ENCODE measurements at places on chromosomes 2 and 18.

- DNase-seq, result no peak
These were observed 6.5 kb upstream of the CNDP2 start for GRCh38 chr18:74489676-74490075.

DNA sequence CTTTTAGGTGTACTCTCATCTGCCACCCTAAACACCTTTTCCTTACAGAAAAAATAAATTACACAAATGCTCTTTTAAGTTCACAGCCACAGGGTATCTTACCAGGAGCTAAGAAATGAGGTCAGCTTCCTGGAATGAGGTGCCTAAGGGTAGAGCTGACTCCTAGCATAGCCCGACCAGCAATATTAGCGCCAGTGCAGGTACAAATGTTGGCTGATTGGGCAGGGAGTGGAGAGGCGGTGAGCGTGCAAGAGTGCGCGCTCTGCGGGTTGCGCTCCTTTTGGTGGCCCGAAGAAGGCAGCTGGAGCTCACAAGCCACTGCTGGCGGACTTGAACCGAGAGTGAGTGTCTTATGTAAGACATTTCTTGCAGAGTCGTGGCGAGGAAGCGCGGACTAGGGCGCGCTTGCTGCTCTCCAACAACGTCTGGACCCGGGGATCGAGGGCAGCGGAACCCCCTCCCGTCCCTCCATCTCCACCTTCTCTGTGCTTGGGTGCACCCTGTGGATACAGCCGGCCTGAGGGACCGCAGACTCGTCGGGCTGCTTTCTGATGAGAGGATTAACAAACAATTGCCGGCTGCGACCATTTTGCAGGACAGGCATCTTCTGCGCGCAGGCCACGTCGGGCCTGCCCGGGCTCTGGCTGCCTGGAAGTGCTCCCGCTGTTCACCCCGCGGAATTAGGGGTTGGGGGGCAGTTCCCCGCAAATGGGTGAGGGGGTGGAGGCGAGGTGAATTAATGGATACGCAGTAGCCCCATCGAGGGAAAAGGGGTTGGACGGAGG, 17.3 kb downstream of the BOLA3 start:
- no peak for DNase-seq

DNA sequence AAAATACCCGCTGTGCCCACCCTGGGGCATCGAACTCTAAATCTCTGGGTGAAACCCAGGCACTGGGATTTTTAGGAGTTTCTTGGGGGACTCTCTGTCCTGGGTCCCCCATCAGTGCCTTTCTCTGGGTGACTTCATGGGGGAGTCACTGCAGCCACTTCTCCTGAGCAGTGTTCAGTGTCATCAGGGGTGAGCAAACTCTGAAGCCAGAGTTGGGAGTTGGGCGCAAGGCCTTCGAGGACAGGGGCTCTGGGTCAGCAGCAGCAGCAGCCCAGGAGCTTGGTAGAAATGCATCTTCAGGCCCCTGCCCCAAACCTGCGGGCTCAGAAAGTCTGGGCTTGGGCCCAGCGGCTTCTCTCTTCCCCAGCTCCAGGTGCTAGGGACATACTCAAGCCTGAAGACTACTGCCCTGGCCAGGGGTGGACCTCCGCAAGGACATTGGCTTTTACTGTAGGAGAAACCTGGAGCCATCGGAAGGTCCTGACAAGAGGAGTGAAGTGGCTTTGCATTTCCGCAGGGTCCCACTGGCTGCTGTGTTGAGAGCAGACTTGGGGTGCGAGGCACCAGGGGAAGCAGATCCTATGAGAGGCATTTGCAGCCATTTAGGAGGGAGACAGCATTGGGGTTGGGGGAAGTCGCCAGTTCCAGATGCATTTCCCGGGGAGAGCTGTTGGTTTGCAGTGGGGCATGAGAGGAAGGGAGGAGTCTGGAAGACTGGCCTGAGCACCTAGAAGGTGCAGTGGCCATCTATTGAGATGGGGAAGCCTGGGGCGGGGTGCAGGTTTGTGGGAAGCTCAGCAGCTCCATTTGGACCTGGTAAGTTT, 51.5 kb upstream of the FAHD2A start:
- DNase-seq, result no peak

- DNase-seq, result no peak
These were observed 8.6 kb downstream of the RBMS1 start for GRCh38 chr2:160484859-160485520.

- DNase-seq, result no peak
These were observed 713.0 kb downstream of the TDRD15 start for GRCh38 chr2:21836719-21837118.

- DNase-seq, result no peak
These were observed 34.6 kb upstream of the PAIP2B start for GRCh38 chr2:71261534-71261933.

GRCh38 chr2:189797902-189798301, 13.7 kb downstream of the PMS1 start:
- no peak for DNase-seq

DNA sequence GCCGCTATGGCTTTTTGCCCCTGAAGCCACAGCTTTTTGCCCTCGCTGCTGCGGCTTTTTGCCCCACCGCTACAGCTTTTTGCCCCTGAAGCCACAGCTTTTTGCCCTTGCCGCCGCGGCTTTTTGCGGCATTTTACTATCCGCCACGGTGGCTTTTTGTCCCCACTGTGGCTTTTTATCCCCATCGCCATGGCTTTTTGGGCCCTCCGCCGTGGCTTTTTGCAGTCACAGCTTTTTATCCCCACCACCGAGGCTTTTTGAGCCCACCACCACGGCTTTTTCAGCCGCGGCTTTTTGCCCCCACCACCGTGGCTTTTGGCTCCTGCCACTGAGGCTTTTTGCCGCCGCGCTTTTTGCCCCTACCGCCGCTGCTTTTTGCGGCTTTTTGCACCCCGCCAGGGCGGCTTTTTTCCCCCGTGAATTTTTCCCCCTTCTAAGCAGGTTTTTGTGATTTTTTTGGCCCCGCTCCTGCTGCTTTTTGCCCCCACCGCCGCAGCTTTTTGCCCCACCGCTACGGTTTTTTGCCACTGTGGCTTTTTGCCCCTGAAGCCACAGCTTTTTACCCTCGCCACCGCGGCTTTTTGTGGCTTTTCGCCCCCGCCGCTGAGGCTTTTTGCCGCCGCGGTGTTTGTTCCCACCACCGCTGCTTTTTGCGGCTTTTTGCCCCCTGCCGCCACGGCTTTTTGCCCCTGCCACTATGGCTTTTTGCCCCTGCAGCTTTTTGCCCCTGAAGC, 2797.2 kb upstream of the TEKT4 start:
- no peak for DNase-seq

GRCh38 chr2:236698016-236698627, 128.5 kb downstream of the ACKR3 start:
- no peak for DNase-seq

- DNase-seq, result no peak
These were observed 332.5 kb downstream of the PID1 start for GRCh38 chr2:228938629-228939028.

- DNase-seq, result no peak
These were observed 29.8 kb downstream of the BABAM2 start for GRCh38 chr2:27920148-27920885.

DNA sequence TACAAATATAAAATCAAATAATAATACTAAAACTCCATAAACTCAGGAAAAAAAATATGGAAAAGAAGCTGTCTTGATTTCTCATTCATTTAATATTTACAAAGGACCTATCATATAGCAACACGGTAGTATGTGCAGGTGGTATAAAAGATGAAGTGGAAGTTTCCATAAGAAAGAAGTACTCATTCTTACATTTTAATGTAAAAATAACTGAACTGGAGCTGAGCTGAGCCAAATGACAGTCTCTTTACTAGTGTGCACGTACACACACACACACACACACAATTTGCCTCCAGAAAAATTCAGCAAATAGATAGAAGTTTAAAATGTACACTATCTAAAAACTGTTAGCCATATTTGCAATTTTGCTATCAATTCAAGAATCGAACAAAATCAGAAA, 54.1 kb downstream of the ASXL2 start:
- no peak for DNase-seq

DNA sequence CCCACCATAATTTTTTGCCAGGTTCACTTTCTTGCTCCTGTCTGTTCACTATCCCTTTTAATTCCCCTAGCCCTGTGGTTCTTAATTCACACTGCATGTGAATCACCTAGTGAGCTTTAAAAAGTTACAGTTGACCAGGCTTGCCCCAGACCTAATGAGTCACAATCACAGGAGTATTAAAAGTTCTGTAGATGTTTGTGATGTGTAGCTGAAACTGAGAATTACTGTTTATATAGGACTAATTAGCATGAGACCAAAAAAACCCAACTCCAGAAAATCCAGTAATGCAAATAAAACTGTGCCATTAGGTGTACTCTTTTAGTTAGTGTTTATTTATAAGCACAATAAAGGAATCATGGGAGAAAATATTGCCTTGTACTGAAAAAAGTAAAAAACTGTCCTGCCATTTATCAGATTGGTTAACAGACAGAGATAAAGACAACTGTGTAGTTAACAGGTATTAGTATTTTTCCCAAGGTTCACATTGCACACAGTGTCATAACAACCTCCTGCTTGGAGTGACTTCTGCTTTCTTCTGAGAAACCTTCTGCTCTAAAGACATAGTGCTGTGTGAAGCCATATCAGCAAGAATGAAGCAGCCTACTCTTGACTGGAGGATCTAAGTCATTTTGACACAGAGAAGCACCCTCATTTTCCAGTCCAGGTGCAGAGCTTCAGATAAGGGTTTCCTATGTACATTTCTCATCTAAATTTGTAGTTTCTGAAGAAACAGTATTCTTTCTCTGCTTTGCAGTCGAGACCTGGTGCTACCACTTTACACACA, 39.0 kb downstream of the VAPA start:
- no peak for DNase-seq

GRCh38 chr2:150997702-150998440, 263.8 kb downstream of the RBM43 start:
- DNase-seq, result no peak

- DNase-seq, result no peak
These were observed at the start of gene DHRS9 for GRCh38 chr2:169069341-169069740. TSS of gene DHRS9 (plus strand) at chr2:169069563. CDS start at chr2:169081582, 12,019 bp downstream.

DNA sequence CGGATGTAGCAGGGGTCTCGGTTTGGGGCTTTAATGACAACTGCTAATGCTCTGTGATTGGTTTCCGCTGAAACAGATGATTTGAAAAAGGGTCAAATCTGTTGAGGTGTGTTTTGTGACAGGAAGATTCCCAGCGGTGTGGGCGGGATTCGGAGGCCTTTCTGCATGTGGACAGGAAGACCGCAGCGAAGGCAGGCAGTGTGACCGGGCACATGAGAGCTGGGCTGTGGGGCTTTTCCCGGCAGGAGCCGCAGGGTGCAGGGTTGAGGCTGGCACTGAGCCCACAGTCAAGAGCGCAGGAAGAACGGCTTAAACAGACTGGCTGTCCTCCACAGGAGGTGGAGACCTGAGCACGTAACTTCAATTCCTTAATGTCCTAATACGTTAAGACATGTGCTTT, 180.0 kb upstream of the TPO start:
- peak; percentile 38 for DNase-seq

GRCh38 chr2:55786280-55786679, 92.6 kb upstream of the PNPT1 start:
- no peak for DNase-seq

DNA sequence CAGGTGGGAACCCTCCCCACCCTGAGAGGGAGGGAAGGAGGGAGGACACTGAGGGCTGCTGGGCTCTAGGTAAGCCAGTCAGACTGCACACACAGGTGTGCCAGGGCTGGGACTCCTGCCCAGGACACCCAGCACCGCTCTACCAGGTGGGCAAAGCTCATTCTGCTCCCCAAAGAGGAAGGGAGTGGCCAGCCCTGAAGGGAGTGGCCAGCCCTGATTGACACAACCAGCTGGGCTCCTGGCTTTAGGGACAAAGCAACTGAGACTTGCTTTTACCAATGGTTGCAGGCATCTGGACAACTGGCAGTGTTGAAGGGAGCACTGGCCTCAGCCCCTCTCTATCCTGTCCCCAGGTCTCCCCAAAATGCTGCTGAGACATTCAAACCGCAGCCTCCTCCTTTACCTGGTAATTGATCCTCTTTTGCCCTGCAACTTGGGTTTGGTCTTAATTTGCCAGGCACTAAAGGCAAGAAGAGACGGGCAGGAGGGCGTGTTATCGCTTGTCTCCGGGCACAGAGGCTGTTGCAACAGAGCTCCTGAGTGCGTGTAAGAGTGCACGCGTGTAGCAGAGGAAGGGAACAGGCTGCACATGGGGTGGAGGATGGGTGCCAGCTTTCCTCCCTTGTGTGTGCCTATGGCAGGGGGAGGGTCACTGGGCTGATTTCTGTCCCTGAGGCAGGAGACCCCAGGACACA, 14.5 kb upstream of the FOSL2 start:
- DNase-seq, result peak; percentile 48

- DNase-seq, result no peak
These were observed 387.6 kb upstream of the TNP1 start for GRCh38 chr2:217247476-217247875.

DNA sequence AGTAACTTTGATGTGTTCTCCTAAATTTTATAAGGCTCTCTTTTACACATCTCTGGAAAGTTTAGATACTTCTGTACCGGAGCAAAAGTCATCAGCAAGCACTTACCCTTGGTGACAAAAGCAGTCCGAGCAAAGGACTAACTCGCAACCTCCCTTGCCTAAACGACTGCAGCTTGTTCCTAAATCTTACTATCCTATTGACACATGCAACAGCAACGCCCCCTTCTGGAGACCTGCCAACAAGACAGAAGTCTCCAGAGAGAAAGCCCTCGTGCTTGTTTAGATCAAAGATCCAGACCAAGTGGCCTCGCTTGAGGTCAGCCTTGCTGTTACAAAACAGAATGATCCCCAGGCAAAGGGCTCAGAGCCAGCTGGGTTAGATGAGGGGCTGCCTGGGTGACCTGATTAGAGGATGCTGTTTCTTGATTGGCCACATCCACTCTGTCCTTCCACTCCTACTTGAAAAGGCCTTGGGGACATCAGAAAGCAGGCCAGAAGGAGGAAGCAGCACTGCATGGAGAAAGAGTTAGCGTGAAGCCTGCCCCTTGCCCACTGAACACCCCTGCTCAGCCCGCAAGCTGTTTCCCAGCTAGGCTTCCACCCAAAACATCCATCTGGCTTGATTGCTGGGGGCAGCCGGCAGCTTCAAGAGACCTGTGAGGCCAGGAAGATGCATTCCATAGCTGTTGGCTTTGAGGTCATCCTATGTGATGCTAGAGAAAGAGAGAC, 94.3 kb downstream of the HNRNPLL start:
- peak; percentile 54 for DNase-seq

DNA sequence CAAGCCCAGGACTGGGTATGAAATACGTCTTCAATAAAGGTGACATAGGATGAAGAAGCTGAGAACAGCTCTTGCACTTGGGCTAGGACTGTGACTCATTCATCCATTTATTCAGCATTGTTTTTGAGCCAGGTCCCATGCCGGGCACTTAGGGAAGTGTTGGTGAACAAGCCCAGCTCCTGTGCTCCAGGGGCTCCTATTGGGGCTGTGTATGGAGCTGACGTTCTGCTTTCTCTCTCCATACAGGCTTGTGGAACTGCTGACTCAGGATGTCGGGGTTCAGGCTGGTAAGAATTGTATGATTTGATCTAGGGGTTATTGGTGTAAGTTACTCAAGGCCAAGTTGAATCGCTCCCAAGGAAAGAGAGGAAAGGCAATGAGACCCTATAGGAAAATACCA, 24.0 kb downstream of the MYO7B start:
- no peak for DNase-seq

GRCh38 chr2:317501-318424, 29.9 kb upstream of the ALKAL2 start:
- DNase-seq, result no peak

Measured in NCI-H1105 treated with DMSO at 0.1 percent for 48 hours (cell line).